ENCODE measurements at places on chromosomes 4 and X.

- DNase-seq, result no peak
These were observed 1120.5 kb downstream of the ADGRL3 start for GRCh38 chr4:62320612-62321011.

GRCh38 chr4:36290641-36291040 is 9.2 kb downstream of the DTHD1 start:
- DNase-seq, result no peak

DNA sequence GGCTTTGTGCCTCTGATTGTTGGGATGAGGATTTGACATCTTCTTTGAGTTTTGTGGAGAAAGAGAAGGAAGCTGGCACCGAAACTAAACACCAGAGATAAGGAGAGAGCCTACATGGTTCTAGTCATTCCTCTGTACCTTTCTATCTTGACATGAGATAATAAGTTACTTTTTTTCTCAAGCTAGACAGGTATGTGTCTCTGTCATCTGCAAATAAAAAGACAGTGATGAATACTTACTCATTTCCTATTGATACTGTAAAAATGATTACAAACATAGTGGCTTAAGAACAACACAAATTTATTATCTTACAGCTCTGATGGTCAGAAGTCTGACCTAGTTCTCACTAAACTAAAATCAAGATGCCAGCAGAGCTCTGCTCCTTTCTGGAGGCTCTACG is 1391.2 kb downstream of the STIM2 start:
- DNase-seq, result no peak

GRCh38 chrX:153460826-153461225 is 9.6 kb downstream of the HAUS7 start:
- DNase-seq, result peak; percentile 55

DNA sequence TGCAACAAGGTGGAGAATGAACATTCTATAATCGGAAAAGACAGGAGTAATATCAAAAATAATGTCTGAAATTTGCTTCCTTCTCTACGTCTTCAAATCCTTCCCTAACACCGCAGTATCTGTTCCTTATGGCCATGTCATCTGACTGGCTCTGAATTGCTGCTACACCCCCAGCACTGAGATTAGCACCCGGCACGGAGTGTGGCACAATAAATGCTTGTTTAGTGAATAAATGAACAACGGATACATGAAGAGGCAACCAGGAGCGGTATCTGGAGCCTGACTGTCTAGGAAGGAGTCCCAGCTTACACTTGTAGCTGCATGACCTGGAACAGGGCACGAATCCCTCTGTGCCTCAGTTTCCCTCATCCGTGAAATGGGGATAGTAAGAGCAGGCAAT is 164.3 kb downstream of the AFAP1 start:
- DNase-seq, result no peak

DNA sequence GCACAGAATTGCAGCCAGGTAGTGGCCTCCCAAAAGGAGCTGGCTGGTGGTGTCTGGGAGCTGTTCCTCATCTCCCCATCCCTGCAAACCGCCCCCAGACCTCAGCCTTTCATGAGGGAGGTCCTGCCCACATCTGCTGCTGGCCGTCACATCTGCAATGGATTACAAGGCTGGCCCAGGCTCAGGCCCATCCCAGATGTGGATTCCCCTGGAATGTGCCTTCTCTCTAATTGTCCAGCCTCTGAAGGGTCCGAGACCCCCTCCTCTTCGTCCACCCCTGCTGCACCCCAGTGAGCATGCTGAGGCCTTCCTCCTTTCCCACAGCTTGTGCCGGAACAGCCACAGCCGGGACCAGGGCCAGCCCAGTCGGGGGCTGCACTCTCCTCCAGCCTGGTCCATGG is 115.0 kb upstream of the NALF2 start:
- no peak for DNase-seq

DNA sequence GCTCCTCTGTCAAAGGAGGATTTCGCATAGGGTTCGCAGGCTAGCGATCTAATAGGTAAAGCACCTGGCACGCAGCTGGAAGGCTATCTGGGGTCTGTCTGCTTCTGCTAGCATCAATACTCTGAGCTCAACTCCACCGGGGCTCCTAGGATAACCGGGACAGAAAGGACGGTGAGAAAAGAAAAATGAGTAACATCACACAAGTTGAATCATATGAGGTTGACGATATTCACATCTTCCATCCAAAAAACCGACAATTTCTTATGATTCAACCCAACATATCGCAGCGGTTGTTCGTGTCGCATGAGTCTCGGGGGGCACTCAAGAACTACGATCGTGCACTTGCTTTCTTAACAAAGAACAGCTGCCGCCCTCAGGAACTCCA is 1.8 kb downstream of the PROM1 start:
- DNase-seq, result no peak

- DNase-seq, result peak; percentile 78
These were observed 20.2 kb upstream of the RASGEF1B start for GRCh38 chr4:81491943-81492342.

DNA sequence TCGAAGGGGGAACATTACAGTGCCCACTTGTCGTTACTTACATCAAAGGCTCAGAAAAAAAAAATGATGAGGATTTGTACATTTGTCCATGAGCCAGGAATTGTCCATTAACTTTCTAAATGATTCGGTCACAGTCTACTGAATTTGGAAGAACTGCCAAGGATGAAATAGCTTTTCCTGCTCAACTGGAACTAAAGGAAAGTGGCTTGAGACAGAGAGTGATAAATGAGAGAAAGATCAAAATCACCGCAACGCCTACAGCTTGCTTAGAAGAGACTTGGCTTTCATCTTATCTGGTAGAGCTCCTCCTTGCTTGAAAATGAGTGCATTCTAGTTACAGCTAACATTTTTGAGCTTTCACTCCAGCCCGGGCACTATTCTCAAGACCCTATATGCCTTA is 55.5 kb upstream of the ADGRG2 start:
- no peak for DNase-seq

- DNase-seq, result no peak
These were observed 33.9 kb upstream of the SLC9A7 start for GRCh38 chrX:46792810-46793188.

- no peak for DNase-seq
These were observed 1.9 kb downstream of the PPARGC1A start for GRCh38 chr4:23887989-23888388.

DNA sequence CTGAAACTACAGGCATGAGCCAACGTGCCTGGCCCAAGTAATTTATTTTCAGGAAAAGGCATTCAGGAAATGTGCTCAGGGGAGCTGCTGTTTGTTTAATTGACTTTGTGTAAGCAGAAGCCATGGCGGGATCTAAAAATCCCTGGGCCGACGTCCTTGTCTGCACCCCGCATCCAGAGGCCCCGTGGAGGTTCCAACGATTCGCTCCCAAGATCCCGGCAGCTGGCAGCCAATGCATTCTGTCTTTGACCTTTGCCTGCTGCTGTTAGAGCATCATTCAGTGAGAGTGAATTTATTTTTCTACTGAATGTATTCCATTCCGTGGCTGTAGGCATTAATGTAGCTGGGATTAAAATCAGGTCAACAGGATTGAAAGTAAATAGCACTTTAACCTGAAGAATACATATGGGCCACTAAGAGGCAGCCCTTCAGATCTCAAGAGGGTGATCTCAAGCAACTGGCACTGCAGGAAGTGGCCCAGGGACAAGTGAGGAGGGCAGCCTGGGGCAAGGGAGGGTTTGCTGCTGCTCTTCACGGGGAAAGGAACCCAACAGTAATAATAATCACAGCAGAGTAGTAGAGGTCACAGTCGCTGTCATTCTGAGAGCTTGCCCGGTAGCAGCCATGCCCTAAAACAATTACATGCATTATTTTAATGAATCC is 75.2 kb downstream of the PSAPL1 start:
- no peak for DNase-seq

DNA sequence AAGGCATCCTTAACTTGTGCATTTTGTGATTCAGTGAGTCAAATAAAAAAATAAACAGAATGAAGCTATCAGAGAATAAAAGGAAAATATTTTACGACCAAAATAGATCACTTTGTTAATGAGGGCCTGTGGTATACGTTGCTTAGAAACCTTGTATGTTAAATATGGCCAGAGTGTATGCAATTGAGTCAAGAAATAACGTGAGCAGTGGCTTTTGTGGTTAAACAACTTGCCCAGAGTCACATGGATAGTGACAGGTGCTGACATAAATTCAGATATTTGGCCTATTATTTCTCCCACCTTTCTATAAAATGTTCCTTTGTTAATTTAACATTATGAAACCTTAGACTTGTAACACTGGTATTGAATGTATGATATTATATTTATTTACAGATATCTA is 393.4 kb downstream of the PABPC4L start:
- DNase-seq, result no peak

DNA sequence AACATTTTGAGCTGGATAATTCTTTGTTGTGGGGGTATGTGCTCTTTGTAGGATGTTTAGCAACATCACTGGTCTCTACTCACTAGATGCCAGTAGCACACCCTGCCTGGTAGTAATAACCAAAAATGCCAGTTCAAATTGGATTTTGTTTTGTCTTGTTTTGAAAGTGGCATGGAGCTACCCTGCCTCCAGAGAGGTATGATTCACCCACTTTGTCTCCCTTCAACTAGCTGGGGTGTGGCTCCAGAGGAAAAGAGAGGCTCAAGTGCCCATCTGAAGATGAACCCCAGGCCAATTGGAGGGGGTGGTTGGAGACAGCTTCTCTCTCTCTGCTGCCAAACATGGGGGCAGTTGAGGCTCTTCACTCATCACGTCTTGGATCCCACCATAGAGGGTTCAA is 34.5 kb downstream of the NIPAL1 start:
- DNase-seq, result no peak

- no peak for DNase-seq
These were observed 225.8 kb upstream of the ETNPPL start for GRCh38 chr4:108988464-108989195.

DNA sequence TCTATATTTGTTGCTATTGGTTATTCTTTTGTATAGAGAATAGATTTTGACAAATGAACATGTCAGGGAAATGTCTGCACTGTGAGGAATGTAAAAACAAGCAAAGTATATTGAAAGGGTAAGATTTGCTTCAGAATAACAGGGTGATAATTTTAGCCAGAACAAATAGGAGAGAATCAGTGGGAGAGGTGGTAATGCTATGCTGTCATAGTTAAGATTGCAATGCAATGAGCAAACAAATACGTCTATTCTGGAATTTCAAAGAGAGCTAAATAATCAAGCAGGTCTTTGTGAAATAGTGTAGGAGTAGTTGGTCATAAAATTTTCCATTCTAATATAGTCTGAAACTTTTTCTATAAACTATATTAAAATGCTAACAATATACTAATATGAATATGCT is 1478.4 kb downstream of the TECRL start:
- DNase-seq, result no peak

DNA sequence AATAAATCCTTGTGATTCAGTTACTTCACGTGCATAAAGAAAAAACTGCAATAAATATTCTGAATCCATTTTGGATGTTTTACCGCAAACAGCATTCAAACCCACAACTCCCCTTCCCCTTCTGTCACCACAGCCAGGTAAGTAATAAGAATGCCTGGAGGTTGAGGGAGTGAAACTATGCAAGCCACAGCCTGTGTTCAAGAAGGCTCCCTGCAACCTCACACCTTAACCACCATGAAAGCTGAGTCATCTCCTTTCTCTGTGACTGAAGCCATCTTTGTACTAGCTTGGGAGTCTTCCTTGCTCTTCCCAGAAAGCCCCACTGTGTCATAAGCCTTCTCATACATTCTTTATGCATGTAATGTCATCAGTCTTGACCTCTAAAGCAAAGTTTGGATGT is 297.0 kb upstream of the PUDP start:
- no peak for DNase-seq

GRCh38 chr4:52431410-52431809 is 227.7 kb downstream of the USP46 start:
- DNase-seq, result no peak

DNA sequence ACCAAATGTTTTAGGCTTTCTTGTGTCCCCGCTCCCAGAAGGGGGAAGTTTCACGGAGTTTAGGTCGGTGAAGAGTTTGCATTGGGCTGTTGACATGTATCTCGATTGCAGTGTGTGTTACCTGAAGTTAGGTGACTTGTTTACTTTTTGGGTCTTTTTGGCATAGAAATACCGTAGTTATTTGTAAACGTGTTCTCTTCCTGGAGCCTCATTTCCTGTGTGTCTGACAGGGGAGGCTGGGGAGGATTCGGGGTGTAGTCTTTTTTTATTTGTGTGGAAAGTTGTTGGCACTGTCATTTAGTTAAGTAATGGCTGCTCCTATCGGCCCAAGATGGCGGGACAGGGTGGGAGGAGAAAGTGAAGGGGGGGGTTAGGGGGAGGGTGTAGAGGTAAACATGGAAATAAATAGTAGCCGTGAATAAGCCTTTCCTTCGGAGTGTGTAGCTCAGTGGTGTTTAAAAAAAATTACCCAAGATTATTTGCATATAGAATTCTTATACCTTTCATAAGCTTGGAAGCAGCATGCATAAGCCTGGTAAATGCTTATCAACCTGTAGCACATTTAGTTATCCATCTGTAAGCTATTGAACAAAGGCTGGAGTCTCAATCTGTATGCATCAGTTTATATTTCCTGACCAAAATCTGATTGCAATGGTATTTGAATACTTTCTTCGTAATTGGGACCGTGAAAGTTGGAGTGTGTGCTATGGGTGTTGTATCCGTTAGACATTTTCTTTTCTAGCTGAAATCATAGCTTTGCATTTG is 1.6 kb downstream of the KDM6A start:
- DNase-seq, result peak; percentile 73

DNA sequence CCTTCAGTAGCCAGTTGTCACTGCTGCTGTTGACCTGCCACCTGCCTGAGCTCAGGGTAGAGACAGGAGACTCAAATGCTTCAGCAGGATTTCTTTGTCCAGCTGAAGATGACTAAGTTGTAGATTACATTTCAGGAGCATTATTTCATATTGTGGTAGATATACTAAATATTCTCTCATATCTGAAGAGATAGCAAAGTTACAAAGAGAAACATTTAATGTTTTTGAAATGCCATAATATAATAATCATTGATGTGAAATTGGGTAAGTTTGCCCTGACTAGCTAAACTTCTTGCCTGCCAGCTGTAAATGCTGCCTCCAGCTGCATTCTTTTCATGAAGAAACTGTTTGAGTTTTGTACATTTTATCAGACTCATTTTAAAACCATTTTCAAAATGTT is 247.6 kb upstream of the CNKSR2 start:
- DNase-seq, result no peak

DNA sequence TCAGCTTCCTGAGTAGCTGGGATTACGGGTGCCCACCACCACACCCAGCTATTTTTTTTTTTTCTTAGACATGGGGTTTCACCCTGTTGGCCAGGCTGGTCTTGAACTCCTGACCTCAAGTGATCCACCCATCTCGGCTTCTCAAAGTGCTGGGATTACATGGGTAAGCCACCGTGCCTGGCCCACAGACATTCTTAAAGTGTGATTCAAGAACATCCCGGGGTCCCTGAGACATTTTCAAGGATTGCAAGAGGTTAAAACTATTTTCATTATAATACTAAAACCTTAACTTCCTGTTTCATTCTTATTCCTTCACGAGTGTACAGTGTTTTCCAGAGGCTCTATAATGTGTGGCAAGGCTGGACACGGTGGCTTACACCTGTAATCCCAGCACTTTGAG is 318.7 kb downstream of the CAMK2D start:
- DNase-seq, result no peak

DNA sequence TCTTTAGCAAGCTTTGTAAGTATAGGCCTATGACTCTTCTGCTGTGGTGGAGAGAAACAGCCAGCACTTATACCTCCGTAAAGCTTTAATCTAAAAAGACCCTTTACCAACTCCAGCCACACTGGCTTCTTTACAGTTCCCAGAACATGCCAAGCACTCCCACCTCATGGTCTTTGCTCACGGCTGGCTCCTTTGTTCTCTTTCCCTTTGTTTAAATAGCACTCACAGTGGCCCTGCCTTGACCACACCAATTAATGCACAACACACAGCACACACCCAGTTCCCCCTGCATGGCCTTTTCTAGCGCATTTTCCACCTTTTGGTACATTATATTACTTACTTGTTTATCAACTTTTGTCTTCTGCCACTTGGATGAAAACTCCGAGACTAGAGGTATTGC is 18.9 kb downstream of the PPID start:
- DNase-seq, result no peak
